ENCODE measurements at places on chromosomes 7 and 10.

GRCh38 chr10:104299031-104299904, 30.3 kb downstream of the GSTO2 start:
- no peaks in the 10 kb centered on the region for H3K27me3 ChIP-seq
- H3K4me3 ChIP-seq = no peak overlapping the region
- no peaks in the 10 kb centered on the region for H3K36me3 ChIP-seq
- DNase-seq = no peak
- H3K4me1 ChIP-seq = peaks cover 23% of the 10 kb centered on the region
- peak overlapping the region; percentile 95 for H3K27ac ChIP-seq

GRCh38 chr7:156993925-156994235, 16.6 kb downstream of the MNX1 start:
- no peak for DNase-seq
- no peak overlapping the region for H3K4me3 ChIP-seq
- no peaks in the 10 kb centered on the region for H3K36me3 ChIP-seq
- no peak overlapping the region for H3K27ac ChIP-seq
- no peaks in the 10 kb centered on the region for H3K4me1 ChIP-seq
- H3K27me3 ChIP-seq = no peaks in the 10 kb centered on the region

GRCh38 chr7:99379043-99379577, 4.6 kb downstream of the ARPC1B start:
- peak overlapping the region; percentile 33 for H3K4me3 ChIP-seq
- H3K4me1 ChIP-seq = no peaks in the 10 kb centered on the region
- peaks cover 13% of the 10 kb centered on the region for H3K36me3 ChIP-seq
- H3K27ac ChIP-seq = peak overlapping the region; percentile 84

DNA sequence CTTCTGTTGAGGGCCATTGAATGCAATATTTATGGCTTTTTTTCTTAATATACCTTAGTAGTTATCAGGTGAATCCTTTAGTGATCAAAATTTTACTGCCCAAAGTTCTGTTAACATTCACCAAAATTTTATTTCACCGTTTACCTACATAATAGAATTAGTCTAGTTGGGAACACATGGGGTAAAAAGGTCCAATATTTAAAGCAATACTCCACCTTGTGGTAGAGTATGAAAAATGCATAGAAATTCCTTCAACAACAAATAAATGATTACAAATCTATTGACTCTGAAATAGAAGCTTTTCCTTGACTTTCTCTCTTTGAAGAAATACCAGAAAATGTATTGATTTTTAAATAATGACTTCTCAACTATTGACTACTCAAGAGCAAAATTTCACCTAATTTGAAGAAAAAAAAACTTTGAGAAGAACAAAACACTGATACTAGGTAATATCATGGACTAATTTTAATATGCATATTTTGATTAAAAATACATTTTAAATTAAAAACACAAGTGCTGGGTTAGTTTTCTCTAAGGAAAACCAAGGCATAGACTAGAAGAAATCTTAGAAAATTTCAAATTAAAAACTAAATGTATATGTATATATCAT, 43.3 kb downstream of the POLR1F start:
- no peaks in the 10 kb centered on the region for H3K27me3 ChIP-seq
- H3K4me1 ChIP-seq = no peaks in the 10 kb centered on the region
- no peak overlapping the region for H3K4me3 ChIP-seq
- H3K36me3 ChIP-seq = no peaks in the 10 kb centered on the region

GRCh38 chr7:116223588-116223987, 13.2 kb downstream of the TES start:
- H3K27me3 ChIP-seq = no peaks in the 10 kb centered on the region
- H3K27ac ChIP-seq = peak overlapping the region; percentile 90
- no peak for DNase-seq

DNA sequence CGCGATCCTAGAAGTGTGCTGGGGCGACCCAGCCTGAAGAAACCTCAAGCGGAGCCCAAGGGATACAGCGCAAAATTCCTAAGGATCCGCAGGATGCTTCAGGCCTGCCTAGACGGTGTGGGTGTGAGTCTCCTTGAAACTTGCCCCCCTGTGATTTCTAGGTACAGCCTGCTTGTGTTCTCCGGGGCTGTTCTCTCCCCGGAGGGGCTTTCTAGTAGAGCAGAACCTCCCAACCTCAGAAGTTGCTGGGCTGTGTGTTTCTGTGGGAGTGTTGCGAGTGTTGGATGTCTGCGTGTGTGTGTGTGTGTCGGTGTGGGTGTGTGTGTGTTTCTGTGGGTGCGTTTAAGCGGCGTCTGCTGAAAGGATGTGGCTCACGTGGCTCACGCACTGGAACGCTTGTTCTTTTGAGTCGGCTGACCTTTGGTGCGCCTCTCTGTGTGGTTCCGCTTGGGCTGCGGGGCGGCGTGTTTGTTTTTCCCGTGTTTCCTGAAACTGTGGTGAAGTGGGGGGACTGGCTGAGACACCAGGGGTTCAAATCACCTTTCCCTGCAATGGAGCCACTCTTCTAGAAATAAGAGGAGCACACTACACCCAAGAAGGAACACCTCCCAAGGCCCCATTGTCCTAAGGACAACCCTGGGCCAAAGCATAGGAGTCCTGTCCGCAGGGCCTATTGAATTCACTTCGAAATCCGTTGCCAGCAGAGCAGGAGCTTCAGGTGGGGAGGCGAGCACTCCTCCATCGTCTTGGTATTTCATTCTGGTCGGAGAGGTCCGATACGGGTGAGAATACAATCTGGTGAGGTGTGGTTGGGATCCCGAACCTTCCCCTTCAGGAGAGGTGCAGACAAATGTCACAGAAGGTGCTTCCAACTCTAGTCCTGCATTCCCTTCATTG, 25.1 kb upstream of the ZNF273 start:
- no peaks in the 10 kb centered on the region for H3K4me1 ChIP-seq
- no peak for DNase-seq
- H3K27me3 ChIP-seq = no peaks in the 10 kb centered on the region
- peak overlapping the region; percentile 20 for H3K4me3 ChIP-seq

- no peak overlapping the region for H3K27ac ChIP-seq
- no peaks in the 10 kb centered on the region for H3K27me3 ChIP-seq
- no peak overlapping the region for H3K4me3 ChIP-seq
- H3K4me1 ChIP-seq = no peaks in the 10 kb centered on the region
- no peaks in the 10 kb centered on the region for H3K36me3 ChIP-seq
- DNase-seq = no peak
Observed at GRCh38 chr10:85362401-85362800, 1004.2 kb downstream of the GRID1 start.

GRCh38 chr7:91771921-91772815, 108.3 kb downstream of the MTERF1 start:
- H3K4me1 ChIP-seq = no peaks in the 10 kb centered on the region
- DNase-seq = no peak
- no peak overlapping the region for H3K4me3 ChIP-seq
- no peaks in the 10 kb centered on the region for H3K27me3 ChIP-seq
- H3K27ac ChIP-seq = no peak overlapping the region

- H3K27ac ChIP-seq = no peak overlapping the region
- no peak overlapping the region for H3K4me3 ChIP-seq
- no peak for DNase-seq
- no peaks in the 10 kb centered on the region for H3K27me3 ChIP-seq
- no peaks in the 10 kb centered on the region for H3K4me1 ChIP-seq
Observed at GRCh38 chr10:114995468-114996247, 57.7 kb downstream of the TRUB1 start.

GRCh38 chr10:122128357-122128756, 139.4 kb downstream of the TACC2 start:
- peak; percentile 86 for DNase-seq
- H3K27ac ChIP-seq = peak overlapping the region; percentile 82
- peak overlapping the region; percentile 50 for H3K4me3 ChIP-seq
- peaks cover 4% of the 10 kb centered on the region for H3K36me3 ChIP-seq
- H3K4me1 ChIP-seq = peaks cover 68% of the 10 kb centered on the region
- no peaks in the 10 kb centered on the region for H3K27me3 ChIP-seq

- no peak within 1 kb of the TSS for H3K27ac ChIP-seq
- H3K36me3 ChIP-seq = no peaks in the 10 kb centered on the region
- no peaks in the 10 kb centered on the region for H3K4me1 ChIP-seq
- no peak for DNase-seq
- no peak within 1 kb of the TSS for H3K4me3 ChIP-seq
Observed at GRCh38 chr10:5404208-5405041, at the start of gene TUBAL3. Gene TUBAL3, minus strand, starts transcription at chr10:5404828. Its CDS starts 36 bp downstream, at chr10:5404792.

DNA sequence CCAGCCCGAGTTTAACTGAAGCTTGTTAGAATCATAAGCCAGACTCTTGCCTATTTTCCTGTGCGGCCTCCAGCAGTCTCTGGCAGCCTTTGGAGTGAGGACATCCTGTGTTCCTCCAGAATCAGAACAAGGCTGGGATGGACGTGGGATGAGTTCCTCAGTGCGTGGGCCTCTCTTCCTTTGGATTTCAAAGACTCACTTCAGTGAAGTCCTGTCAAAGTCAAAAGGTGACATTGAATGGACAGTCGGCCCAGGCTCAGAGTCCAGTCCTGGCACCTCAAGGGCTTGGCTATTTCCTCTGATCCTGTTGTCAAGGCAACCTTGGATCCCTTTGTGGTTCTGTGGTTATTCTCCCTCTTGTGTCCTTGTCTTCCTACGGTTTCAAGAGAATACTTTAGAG, 21.4 kb upstream of the SMC3 start:
- H3K36me3 ChIP-seq = no peaks in the 10 kb centered on the region
- DNase-seq = no peak
- H3K27me3 ChIP-seq = no peaks in the 10 kb centered on the region
- no peak overlapping the region for H3K4me3 ChIP-seq
- H3K27ac ChIP-seq = no peak overlapping the region
- H3K4me1 ChIP-seq = no peaks in the 10 kb centered on the region

GRCh38 chr10:28551086-28551485, 18.2 kb downstream of the WAC start:
- no peaks in the 10 kb centered on the region for H3K27me3 ChIP-seq
- H3K36me3 ChIP-seq = peaks cover 21% of the 10 kb centered on the region
- peaks cover 82% of the 10 kb centered on the region for H3K4me1 ChIP-seq
- DNase-seq = no peak
- no peak overlapping the region for H3K4me3 ChIP-seq

DNA sequence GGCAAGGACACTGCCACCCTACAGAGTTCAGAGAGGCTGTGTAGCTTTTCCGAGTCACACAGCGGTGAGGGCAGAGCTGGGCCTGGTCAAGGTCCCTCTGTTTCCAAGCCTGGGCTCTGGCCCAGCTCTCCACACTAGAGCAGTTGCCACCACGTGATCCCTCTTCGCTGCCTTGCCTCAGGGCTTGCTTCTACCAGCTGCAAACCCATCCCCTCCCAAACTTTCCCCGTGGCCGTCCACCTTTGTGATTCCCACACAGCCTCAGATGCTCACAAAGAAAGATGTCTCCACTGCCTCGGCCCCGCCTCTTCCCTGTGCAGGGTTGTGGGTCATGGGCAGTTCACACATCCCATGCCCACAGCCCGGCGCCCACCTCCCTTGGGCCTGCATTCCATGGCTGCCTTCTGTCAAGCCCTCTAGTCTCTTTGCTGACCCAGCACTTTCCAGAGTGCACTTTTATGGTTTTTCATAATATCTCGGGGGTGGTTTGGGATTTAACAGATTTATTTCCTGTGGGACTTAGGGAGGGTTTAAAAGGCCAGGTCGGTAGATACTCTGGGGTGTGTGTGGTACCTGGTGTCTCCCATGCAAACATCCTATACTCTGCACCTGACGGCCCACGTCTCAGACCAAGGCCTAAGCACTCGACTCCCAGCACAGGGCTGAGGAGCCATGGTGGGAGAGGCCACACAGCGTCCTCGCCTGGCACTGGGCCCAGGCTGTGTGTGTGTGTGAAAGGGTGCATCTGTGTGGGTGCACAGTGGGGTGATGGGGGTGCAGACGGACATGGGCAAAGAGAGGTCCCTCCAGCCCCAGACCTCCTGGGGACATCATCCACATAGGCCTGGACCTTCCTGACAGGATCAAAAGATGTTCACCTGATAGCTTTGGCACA, 59.6 kb downstream of the PKD1L1 start:
- no peak overlapping the region for H3K27ac ChIP-seq
- H3K27me3 ChIP-seq = no peaks in the 10 kb centered on the region

DNA sequence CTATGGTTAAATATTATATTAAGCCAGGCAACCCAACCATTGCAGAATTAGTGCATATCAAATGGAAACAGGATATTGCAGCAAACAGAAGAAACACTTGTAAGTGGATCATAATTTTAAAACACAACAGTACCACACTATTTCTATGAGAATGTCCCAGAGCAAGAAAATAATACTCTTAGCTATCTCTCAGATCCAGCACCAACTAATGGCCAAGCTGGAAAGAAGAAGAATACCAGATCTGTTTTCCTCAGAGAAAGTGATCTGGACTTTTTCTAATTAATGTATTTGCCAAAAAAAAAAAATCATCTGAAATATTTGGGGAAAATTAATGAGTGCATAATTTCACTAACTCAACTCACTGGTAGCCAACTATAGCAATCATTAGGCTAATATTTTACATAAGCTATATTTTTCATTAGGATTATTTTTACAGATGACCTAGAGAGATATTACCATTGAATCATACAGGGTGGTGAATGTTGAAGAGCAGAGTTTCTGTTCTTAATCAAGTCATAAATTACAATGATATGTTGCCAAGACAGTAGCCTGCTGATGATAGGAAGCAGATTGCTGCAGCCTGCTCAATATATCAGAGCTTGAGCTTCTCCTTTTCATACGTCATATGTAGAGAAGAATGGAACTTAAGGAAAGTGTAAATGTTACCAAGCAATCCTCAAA, 995.4 kb upstream of the LRRN3 start:
- H3K4me3 ChIP-seq = no peak overlapping the region
- H3K4me1 ChIP-seq = no peaks in the 10 kb centered on the region
- no peaks in the 10 kb centered on the region for H3K36me3 ChIP-seq

DNA sequence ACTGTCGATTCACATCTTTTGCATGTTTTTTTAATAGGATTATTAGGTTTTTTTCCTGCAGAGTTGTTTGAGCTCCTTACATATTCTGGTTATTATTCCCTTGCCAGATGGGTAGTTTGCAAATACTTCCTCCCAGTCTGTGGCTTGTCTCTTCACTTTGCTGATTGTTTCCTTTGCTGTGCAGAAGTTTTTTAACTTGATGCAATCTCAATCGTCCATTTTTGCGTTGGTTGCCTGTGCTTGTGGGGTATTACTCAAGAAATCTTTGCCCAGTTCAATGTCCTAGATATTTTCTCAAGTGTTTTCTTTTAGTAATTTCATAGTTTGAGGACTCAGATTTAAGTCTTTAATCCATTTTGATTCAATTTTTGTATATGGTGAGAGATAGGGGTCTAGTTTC, 95.4 kb downstream of the TBXAS1 start:
- no peak overlapping the region for H3K4me3 ChIP-seq
- H3K27ac ChIP-seq = no peak overlapping the region
- no peaks in the 10 kb centered on the region for H3K4me1 ChIP-seq
- H3K27me3 ChIP-seq = no peaks in the 10 kb centered on the region

- H3K4me3 ChIP-seq = no peak overlapping the region
- H3K27me3 ChIP-seq = no peaks in the 10 kb centered on the region
- peaks cover 7% of the 10 kb centered on the region for H3K36me3 ChIP-seq
- H3K27ac ChIP-seq = no peak overlapping the region
Observed at GRCh38 chr10:125709553-125710474, 9.7 kb upstream of the EDRF1 start.

Data from tibial artery (tissue), 4 donors.